ENCODE measurements at places on chromosomes 11 and 22.

GRCh38 chr11:124889191-124890091 is 8.2 kb downstream of the ROBO4 start:
- no peak for DNase-seq

DNA sequence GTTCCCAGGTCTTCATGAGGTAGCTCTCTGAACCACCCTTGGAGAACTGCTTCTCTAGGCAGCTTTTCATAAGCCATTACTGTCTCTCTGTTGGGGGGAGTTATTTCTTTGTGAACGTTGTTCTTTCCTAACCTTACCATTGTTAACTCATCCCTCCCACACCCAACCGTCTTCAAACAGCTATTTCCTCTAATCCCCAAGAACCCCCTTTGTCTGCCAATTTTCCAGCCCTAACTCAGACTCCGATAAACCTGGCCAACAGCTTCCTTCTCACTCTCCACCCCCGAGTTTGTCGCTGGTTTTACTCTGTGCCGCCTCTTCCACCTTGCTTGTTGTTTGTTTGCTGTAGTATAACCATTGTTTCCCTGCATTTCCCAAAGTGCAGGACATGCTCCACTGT is 131.5 kb downstream of the CCDC34 start:
- no peak for DNase-seq

DNA sequence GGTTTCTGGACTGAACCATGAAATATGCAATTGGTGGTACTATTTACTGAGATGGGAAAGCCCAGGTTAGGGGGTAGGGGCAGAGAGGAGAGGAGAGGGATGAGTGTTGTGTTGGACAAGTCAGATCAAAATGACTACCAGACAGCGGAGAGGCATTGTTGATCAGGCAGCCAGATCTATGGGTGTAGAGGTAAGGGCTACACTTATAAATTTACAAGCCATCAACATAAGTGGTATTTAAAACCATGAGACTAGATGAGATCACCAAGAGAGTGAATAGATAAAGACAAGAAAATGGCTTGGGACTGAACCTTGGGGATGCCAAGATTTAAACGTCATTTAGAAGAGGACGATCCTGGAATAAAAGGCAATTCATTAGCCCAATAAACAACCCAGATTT is 123.4 kb downstream of the NXPE2 start:
- no peak for DNase-seq

DNA sequence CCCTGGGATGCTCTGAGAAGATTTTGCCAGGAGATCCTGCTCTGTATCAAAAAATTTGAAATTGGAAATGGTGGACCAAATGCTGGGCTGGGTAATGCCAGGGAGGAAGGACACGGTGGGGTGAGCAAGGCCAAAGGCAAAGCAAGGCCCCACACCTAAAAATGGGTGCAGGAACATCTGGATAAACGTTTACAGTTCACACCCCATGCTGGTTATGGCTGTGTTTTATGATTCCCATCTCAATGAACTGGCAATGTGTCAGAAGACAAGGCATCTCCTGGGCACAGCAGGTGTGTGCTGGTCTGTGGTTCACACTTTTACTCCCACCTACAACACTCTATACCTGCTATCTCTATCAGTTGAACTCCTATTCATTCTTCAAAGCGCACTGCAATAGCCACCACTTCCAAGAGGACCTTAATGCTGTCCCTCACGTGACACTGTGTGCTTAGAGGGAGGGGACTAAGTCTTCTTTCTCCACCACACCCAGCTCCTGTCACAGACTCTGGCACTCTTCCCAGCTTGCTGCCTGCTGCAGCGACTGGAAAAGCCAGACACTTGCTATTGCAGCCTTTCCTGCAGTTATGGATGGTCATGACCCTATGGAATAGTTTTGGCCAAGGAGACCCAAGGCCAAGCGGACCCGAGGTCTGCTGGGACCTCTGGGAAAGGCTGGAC is 277.5 kb downstream of the CTTN start:
- no peak for DNase-seq

DNA sequence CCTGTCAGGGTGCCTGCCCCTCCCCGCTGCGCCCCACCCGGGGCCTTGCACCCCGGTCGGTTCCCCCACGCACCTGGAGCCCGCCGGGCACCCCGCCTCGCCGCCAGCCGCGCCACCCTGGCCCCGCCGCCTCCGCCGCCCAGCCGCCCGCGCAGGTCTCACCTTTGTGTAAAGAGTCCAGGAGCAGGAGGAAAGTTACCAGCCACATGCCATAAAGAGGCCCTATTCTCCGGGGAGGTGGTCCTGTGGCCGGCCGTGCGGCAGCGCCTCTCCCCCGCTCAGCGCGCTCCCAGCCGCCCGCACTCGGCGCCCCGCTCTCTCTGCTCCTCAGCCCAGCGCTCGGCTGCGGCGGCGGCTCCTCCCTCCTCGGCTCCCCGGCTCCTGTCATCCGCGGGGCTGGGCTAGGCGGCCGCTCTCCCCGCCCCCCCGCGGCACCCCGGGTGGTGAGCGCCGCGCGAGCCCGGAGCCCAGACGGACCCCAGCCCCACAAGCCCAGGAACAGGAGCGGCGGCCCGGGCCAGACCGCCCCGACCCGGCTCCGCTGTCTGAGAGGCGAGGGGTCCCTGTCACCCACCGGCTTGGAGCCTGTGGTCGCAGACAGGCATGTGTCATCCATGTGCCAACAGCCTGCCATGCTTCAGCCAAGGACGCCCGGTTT is at the start of gene DSCAML1:
TSS of gene DSCAML1 (minus strand) at position 345 of the 658 bp plus-strand sequence. CDS start at position 208, 137 bp downstream.
- DNase-seq: no peak

GRCh38 chr11:88358040-88358431 is 20.5 kb upstream of the CTSC start:
- DNase-seq: no peak

- DNase-seq: no peak
These were observed 8.6 kb downstream of the TMEM121B start for GRCh38 chr22:17112491-17113042.

GRCh38 chr11:134464981-134465730 is 53.1 kb upstream of the B3GAT1 start:
- DNase-seq: no peak

- DNase-seq: no peak
These were observed 6.1 kb downstream of the CLDN5 start for GRCh38 chr22:19517919-19518611.

DNA sequence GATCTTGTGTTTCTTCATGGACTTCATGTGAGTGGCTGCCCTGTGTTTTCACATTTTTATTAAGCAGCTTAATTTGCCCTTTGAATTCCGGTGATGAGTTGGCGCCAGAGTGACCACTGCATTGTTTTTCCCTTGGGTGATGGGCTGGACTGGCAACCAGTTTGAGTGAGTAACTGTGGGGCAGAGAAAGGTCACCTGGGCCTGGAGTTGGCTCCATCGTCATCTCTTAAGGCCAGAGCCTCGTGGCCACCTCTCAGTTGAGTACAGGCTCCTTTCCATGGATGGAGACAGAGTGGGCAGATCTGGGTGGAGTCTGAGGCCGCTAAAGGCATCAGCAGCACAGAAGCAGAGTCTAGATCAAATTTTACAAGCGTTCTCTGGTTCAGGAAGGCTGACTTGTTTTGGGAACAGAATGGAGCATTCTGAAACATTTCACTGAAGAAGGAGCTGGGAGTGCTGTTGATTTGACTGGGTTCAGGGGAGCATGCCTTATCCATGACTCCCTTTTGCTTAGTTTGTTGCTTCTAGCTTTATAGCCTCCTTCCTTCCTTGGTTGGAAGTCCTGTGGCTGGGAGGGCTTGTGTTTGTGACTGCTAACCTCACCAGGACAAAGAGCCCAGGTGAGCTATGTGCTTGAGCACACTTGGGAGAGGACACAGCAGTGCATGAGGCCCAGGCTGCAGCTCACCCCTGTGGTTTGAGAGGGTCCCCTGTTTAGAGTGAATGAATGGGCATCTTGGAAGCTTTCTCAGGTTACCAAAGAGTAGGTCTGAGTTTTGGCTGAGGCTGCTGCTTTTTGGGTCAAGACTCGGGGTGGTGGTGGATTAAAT is 7.8 kb downstream of the BCR start:
- no peak for DNase-seq

DNA sequence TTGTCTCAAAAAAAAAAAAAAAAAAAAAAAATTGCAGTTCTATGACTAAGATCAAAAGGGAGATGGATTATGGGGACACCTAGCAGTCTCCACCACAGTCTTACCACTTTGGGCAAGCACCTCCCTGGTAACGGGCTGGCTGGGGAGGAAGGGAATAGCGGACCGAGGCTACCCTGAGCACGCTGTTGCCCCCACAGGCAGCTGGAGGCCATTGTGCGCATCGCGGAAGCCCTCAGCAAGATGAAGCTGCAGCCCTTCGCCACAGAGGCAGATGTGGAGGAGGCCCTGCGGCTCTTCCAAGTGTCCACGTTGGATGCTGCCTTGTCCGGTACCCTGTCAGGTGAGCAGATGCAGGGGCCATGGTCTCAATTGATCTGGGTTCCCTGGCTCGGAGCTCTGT is 21.2 kb downstream of the MCM5 start:
- DNase-seq: no peak

GRCh38 chr22:30420347-30421125 is 5.0 kb upstream of the MTFP1 start:
- no peak for DNase-seq

DNA sequence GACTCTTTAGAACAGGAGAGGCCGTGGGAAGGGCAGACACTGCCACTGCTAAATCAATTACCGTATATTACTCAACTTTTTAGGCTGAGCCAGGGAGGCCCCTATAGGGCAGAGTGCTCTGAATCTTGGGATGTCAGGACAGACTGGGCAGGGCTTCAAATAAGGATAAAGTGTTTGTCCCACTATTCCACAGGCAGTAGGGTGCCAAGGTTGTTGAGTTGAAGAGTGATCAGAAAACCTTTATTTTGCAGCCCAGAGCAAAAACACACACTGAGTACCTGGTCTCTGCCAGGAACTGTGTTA is 1.6 kb upstream of the B4GAT1 start:
- DNase-seq: no peak

- no peak for DNase-seq
These were observed 36.3 kb upstream of the CFAP300 start for GRCh38 chr11:102010776-102011494.

- no peak for DNase-seq
These were observed 1188.1 kb downstream of the LRRC4C start for GRCh38 chr11:40271361-40271760.

DNA sequence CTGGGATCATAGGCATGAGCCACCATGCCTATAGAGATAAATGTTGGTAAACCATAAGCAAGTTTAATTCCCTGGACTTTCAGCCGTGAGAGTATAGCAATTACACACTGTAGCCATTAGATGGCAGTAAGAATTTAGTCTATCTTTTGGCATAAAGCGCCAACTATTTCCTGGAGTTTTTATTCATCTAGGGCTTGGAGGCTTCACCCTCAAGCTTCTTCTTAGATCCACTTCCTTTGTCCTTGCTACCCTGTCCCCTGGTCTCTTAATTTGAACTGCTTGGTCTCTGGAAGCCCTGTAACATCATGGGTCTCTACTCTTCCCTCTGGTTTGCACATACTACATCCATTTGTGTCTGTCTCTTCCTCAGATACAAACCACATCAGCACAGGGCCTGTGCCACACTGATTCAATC is 38.2 kb downstream of the OR10A6 start:
- DNase-seq: peak; percentile 64

DNA sequence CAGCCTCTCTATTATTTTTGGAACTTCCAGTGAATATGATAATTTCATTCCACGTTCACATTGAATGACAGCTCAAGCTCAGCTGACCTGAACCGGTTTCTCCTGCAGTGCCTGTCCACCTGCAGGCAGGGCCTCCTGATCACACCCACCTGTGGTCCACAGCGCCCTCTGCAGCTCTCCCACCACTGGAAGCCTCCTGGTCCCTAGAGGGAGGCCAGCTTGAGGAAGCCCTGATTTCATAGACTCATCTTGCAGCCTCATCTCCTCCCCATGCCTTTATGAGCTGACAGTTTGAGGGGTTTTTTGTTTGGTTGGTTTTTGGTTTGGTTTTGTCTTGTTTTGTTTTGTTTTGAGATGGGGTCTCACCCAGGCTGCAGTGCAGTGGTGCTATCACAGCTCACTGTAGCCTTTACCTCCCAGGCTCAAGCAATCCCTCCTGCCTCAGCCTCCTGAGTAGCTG is 29.9 kb upstream of the MALAT1 start:
- DNase-seq: no peak

GRCh38 chr11:74466916-74467885 is at the start of gene KCNE3:
Gene KCNE3 (minus strand): TSS chr11:74467549. CDS start chr11:74457563, 9,986 bp downstream.
- DNase-seq: no peak

GRCh38 chr11:39363571-39363970 is 2095.9 kb downstream of the LRRC4C start:
- no peak for DNase-seq

DNA sequence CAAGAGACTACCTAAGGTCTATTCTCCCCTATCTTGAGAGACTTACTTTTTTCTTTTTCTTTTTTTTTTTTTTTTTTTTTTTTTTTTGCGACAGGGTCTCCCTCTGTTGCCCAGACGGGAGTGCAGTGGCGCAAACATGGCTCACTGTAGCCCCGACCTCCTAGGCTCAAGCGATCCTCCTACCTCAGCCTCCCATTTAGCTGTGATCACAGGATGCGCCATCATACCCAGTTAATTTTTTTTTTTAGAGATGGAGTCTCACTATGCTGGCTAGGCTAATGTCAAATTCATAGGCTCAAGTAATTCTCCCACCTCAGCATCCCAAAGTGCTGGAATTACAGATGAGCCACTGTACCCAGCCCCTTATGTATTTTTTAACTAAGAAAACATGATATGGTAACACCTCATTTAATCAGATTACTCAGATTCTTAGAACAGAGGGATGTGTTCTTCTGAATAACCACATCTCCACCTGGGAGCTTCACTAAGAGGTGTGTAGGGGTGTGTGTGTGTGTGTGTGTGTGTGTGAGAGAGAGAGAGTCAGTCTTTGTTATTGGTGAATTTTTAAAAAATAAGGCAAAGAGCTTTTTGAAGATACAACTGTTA is 102.9 kb downstream of the USP35 start:
- DNase-seq: no peak

DNA sequence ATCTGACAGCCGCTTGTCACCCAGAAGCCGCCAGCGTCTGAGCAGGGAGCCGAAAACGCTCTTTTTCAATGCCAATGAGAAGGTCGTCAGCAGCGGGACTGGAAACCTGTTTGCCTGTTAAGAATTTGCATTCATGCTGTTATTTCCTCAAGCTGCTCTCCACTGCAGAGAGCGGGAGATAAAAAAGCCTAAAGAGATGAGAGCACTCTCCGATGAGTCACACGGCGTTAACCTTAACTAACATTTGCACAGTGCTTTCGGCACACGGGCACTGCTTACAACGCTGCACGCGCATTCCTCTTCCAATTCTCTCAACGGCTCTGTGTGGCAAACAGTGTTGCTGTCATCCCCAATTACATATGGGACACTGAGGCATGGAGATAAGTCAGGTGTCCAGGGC is 40.0 kb upstream of the RTL6 start:
- DNase-seq: no peak

- DNase-seq: no peak
These were observed 2.7 kb downstream of the NEAT1 start for GRCh38 chr11:65425105-65425970.

DNA sequence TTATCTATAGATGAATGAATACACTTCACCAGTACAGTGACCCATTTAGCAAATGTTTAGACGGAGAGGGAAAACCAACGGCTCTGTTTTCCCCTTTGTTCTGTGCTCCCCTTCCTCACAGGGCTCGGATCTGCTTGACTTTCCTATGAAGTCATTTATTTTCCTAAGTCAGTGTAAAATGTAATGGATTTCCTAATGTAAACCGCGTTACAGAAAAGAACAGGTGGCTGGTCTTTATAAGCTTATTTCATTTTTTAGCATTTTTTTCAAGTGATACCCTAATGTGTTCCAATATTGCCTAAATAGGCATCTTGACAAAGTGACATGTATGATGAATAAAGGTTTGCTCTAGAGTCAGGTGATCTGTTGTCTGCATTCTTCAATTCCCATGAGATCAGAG is 207.5 kb downstream of the PGR start:
- DNase-seq: no peak

- no peak for DNase-seq
These were observed 75.8 kb upstream of the SESN3 start for GRCh38 chr11:95306801-95307200.

All from NCI-H446 (cell line).